Upper lobe of left lung (tissue), 6 donors: ENCODE measurements at places on chromosomes 2 and 18. TPM values are rescaled to one million over a fixed set of nuclear protein-coding genes. Genes with fewer than 3 reads are reported as not detected.
A peak's percentile ranks its signal among the peaks of the same experiment; 100 is the strongest.

UGT1A4 gene
- not detected for total RNA-seq

GRCh38 chr2:193793914-193794313 is 1599.2 kb upstream of the TMEFF2 start:
- DNase-seq = no peak

KCNJ3 gene
- total RNA-seq = not detected

GRCh38 chr2:171956135-171956825 is 34.0 kb downstream of the HAT1 start:
- DNase-seq = no peak

DNA sequence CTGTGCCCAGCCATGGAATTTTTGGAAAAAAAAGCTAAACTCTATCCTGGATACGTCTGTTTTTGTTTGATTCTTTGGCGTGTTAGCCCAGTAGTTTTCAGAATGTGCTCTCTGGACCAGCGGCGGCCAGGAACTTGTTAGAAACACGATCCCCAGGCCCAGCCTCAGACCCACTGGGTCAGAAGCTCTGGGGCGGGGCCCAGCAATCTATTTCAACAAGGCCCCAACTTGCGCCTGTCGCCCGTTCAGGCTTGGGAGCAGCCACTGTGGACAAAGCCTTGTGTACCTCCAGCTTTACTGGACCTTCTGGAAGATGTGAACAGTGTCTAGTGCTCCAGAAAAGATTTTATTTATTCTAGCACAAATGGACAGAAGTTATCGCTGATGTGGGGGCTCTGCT is 14.3 kb downstream of the CABLES1 start:
- no peak for DNase-seq

ACADL gene
- 131 TPM for total RNA-seq

DNA sequence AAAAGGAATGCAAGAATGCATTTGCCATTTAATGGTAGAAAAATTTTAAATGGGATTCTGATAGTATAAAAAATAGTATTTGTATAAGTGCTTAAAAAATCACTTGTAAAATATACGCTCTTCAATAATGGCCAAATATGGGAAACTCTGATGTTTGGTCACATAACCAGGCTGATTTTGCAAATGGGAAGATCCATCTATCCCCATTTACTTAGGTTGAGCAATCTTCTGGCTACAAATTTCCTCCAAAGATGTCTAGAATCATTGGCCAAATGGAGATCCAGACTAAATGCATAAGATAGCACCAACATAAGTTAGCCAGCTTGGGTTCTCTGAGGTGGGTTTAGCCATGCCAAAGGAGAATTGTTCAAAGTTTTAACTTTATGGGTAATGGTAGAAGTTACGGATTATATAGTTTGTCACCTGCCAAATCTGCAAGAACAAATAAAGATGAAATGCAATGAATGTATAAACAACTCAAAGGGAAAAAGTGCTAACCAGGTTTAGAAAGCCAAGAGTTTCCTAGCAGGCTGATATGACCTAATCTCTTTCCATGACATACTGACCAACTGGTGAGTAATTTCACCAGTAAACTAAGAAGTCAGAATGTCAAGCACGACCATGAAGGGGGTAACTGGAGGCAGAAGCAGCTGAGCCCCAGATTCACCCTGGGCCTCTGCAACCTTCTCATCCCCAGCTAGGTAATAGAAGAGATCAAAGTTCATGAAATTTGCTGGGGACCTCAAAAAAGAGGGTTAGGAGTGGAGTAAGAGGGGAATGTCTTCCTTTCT is 10.0 kb downstream of the RHOB start:
- DNase-seq = no peak

GRCh38 chr2:97950329-97951154 is 45.2 kb downstream of the TMEM131 start:
- DNase-seq = no peak

DNA sequence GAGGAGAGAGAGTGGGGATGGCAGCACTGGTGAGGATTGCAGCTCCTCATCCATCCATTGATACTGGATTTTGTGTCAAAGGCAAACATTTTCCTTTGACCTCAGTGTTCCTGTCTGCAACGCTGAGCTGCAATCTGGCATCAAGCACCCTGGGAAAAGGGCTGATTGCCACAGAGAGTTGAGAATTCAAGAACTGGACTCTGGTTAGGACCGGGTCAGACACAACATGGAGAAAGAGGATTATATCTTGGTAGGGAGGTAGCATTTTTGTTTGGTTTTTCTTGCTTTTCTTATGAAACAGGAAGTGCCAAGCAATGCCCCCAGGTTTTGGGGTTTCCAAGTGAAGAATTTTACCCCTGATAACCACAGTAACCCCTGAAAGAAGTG is 81.9 kb upstream of the PKDCC start:
- no peak for DNase-seq

DNA sequence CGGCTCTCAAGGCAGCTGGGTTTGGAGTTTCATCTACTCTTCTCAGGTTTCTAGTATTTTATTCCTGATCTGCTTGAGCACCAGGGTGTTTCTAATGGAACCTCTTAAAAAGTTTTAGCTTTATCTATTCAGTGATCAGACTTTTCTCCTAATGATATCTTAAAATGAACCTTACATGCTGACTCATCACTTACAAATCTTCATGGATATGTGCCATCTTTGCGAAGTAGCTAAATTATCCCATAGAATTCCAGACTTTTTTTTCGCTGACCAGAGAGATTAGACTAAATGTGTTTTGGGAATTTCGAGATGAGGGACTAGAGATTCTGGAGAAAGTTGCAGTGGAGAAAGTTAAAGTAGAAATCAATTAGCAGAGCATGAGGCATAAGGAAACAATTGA is 401.0 kb downstream of the GRB14 start:
- DNase-seq = no peak

DNA sequence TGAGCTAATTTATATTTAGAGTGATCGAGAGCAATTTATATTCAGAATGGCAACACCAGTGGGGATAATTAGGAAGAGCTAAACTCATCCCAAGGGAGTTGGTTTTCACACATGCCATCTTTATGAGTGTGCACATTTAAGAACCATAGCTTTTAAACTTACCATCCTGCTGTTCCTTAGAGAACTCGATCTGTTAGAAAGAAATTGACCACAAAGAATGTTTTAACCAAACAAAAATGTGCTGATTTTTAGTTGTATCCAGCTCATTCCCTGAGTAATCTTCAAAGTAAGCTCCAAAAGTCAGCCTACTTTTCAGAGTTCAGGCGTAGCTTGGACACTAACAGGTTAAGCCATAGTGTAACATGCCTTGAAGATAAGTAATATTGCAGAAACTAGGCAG is 12.6 kb downstream of the MYL1 start:
- no peak for DNase-seq

DNA sequence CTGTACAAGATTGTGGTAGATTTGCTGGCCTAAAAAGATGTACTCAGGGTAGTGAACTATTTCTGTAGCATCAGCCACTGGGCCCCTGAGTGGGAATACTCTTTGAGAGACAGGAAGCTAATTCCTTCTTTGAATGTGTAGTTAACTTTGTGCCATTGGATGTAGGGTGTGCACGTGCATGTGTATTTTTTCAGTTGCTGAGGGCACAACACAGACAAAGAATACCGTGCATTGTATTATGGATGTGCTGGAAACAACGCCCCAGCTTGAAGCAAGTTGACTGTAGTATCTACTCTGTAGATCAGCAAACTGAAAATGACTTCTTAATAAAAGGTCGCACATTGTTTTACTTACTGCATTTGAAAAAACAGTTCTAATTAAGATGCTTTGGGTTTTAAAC is 14.1 kb downstream of the CRIM1 start:
- no peak for DNase-seq

DNA sequence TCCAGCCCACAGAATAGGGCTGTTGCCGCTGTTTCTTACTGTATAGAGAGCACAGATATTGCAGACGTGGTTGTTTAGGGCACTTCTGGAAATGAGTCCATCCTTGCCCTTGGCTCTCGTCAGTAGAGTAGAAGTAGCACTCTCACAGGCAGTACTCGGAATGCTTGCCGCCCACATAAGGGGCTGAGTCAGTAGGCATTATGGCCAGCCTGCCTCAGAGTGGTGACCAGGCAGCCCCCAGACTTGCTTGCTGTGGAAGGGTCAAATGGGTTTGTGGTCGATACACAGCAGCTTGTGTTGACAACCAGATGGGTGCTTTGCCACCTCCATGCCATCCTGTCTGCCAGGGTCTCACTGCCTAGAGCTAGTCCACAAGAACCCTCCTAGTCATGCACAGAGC is 38.7 kb downstream of the PLEKHB2 start:
- DNase-seq = no peak

- DNase-seq = no peak
These were observed 10.6 kb downstream of the MAPRE2 start for GRCh38 chr18:35051641-35052377.

GRCh38 chr18:1370552-1370951 is 465.9 kb downstream of the ADCYAP1 start:
- DNase-seq = no peak

STK39 gene
- 7.9 TPM for total RNA-seq

- peak; percentile 56 for DNase-seq
These were observed 172.0 kb downstream of the SLC4A10 start for GRCh38 chr2:161796192-161796591.

GRCh38 chr2:239299218-239299939 is 101.4 kb downstream of the HDAC4 start:
- no peak for DNase-seq

KATNAL2 gene
- 1.6 TPM for total RNA-seq

TACR1 gene
- total RNA-seq = 4.2 TPM
